ENCODE measurements at places on chromosomes 6 and 20.
A peak's percentile ranks its signal among the peaks of the same experiment; 100 is the strongest.

GRCh38 chr6:43175676-43176422 is 4.8 kb downstream of the SRF start:
- DNase-seq = no peak

- DNase-seq = no peak
These were observed 328.5 kb downstream of the BTBD9 start for GRCh38 chr6:38311201-38311600.

DNA sequence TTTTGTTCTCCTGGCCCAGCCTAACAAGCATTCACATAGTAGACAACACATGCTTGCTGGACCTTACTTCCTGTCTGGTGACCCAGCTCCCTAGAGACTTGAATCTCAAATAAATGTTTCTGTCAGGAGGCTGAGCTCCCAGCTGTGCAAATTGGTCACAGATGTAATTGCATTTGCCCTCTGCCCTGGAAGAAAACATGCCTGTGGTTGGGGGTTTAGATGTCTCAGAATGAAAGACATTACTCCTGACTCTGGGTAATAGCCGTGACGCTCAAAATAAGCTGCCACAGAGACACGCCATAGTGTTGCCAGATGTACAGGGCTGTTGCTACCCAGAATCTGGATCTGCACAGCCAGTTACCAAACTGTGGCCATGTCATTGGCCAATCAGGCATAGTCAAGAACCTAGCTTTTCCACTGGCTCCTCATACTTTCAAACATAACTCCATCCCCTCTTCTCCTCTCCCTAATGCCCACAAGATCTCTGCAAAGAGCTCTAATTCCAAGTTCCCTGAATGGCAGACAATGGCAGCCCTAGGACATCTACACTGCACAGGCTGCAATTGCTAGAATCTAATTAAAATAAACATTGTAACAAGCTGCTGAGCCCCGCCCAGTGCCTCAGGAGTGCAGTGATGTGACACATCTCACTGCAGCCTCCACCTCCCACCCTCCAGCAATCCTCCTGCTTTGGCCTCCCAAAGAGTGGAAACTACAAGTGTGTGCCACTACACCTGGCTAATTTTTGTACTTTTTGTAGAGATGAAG is 32.8 kb upstream of the GMPR start:
- DNase-seq = peak; percentile 43

- no peak for DNase-seq
These were observed 64.5 kb downstream of the JAG1 start for GRCh38 chr20:10609276-10609675.

DNA sequence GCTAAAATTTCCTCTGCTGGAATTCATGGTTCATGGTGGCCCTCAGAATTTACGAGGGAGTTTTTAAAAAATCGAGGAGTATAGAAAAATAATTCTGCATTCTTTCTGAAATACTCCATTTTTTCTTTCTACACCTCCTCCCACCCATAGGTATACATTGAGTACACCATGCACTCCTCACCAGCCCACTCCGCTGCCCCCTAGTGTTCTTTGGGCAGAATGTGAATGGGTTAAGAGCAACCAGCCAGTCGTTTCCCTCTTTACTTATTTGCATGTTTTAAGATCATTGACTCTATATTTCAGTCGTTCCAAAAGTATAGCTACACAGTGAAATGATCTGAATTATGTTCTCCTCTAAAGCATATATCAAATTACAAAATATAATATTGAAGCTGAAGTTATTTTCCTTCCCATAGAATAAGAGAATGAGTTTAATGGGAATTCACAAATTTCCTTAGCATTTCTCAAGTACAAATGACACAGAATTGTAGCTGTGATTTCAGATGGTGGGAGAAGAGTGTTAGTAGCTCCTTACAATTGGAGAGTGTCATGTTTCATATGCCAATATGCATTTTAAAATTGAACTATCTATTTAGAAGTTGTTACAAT is 977.7 kb upstream of the SLC35B3 start:
- no peak for DNase-seq

GRCh38 chr6:123997223-123997622 is 193.6 kb downstream of the NKAIN2 start:
- no peak for DNase-seq

- no peak for DNase-seq
These were observed 29.9 kb downstream of the UBE2V1 start for GRCh38 chr20:50083034-50083433.

DNA sequence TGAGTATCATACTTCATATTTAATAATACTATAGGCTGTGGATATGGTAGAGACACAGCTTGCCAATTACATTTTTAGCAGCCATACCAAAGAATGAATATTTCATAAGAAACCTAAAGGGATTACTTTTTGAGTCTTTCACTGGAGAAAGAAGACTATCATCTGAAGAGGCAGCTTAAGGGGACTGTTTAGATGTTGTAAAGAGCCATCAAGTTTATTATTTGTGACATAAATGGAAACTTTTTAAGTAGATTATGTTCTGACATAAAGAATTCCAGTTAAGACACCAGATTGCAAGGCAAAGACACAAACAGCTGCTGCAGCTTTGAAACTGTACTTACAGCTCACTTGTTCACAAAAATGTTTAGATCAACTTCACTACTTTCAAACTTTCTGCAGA is 429.4 kb downstream of the TFAP2A start:
- DNase-seq = no peak

DNA sequence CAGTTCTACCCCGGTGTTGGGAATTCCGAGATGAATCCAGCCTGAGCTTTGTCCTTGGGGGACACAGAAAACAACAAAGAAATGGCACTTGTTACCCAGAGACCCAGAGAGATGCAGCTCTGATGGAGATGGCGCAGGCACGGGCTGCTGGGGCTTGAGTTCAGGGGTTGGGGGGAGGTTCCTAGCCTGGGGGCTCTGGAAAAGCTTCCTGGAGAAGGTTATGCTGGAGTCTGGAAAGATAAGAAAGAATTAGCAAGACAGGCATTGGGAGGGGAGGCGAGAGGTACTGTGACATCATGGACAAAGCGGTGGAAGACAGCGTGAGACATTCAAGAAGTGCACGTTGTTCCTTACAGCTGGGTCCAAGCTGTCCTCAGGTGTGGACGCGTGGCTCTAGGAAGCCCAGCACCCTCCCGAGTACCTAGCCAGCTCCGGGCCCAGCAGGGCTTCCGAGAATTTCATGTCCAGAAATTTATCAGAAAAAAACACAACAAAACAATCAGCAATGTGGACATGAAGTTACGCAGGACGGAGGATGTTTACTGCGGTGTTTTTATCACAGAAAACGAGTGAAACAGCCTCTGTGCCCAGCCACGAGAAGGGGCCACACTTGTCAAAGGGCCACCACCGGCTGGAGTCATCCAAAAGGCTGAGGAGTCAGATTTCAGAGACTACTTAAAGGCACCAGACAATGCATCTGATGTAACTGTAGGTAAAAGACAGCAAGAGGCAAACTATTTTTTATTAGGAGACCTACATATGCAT is 39.5 kb downstream of the C20orf203 start:
- DNase-seq = no peak

GRCh38 chr6:4912559-4912958 is 91.3 kb downstream of the RPP40 start:
- DNase-seq = no peak

GRCh38 chr20:20103486-20103885 is 51.2 kb downstream of the CFAP61 start:
- DNase-seq = no peak

DNA sequence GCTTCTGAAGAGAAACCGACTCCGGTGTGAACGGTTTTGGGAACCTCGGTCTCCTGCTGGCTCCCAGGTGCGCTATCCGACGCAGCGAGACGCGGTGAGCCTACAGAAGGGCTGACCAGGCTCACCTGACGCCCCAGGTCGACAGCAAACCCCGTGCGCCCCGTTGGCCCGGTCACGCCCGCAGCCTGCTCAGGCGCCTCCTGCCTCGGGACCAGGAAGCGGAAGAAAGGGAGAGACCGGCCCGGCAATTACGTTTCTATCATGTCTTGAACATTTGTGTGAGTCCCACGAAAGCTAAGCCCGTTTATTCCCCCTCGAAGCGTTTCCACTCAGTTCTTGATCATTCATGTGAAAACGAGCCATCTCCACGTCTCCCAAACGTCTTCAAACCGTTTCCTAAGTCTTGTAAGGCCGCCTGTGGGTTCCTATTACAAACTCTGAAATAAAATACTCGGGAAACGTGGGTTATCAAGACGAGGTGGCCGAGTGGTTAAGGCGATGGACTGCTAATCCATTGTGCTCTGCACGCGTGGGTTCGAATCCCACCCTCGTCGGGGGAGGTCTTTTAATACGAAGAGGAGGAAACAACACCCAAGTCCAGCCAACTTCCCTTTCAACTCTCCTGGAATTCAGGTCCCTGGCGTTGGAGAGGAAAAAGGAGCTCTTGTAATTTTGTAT is 150.5 kb upstream of the PRSS16 start:
- DNase-seq = no peak

- DNase-seq = no peak
These were observed 210.1 kb upstream of the CCN2 start for GRCh38 chr6:132161283-132161682.

DNA sequence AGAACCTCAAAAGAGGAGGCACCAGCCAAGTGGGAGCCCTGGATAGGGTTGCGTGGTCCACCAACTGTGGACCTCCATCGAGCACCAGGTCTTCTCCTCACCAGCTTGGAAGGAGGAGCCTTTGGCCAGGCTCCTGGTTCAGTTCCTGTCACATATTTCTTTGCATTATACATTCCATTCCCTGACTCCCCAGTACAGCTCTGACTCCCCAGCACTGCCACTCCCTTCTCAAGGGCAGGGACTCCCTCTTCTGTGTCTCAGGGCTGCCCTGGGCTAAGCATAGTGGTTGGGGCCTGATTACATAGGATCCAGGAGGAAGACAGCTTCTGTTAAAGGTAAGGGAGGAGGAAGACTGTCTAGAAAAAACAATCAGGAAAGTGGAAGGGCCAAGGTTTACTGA is 91.1 kb downstream of the MRPL14 start:
- DNase-seq = no peak

DNA sequence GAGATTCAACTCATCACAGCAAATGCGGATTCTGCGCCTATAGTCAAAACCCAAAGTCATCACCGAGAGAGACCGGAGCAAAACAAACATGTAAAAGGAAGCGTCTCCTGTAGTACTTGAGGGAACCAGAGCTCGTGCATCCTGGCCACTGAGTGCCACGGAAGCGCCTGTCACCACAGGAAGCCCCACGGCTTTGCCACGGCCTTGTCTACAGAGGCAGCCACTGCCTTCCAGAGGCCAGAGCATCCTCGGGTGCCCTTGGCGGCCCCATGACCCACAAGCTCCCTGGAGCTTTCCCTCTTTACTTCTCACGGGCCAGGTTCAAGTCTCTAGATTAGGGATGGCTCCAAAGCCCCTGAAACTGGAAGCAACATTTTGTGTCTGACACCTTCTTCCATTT is 7.5 kb downstream of the TCFL5 start:
- no peak for DNase-seq

DNA sequence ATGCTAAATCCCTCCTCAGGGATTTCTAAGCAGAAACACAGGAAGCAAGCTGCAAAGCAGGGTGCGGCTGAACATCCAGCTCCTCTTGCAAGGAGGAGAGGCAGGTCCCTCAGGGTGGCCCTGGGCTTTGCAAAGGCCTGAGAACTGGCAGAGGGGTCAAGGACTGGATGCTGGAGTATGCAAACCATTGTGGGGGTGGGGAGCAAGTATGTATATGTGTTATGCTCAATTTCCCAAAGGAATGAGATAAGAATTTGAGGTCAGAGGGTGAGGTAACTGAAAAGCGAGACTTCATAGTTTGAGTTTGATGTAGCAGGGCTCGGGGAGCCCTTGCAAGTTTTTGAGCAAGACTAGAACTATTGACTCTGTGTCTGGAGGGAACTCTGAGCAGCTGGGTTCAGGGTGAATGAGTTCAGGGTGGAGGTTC is 11.2 kb downstream of the SLC22A2 start:
- DNase-seq = no peak

- DNase-seq = no peak
These were observed 18.9 kb upstream of the AGPAT4 start for GRCh38 chr6:161292650-161293281.

DNA sequence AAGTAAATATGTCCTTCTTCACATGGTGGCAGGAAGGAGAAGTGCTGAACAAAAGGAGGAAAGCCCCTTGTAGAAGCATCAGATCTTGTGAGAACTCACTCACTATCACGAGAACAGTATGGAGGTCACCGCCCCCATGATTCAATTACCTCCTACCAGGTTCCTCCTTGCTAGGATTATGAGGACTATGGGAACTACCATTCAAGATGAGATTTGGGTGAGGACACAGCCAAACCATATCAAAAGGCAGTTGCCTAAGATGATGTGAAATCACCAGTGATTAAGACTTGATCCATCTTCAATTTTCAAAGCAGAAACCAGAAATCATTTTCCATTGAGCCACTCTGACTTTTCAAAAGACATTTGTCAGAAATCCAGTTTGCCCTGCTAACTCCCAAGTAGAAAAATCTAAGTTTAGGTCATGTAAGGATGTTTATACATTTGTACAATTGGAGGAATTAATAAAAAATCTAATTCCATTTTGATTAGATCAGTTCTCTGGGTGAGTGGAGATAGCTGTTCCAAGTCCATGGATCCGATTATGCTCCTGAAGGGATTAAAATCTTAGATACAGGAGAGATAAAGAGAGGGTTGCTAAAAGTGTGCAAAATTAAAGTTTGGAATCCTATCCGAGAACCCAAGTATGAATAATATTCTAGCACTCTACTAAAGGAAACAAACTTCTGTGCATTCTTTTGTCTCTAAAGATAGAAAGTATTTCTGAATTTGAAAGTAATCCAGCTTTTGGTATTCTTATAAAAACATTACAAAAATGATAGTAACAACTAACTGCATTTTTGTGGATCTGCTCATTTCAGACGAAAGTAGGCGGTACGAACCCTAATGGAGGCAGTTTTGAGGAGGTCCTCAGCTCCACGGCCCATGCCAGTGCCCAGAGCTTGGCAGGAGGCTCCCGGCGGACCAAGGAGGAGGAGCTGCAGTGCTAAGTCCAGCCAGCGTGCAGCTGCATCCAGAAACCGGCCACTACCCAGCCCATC is 39.5 kb downstream of the HDDC2 start:
- DNase-seq = no peak

GRCh38 chr20:10225439-10226060 is 6.9 kb downstream of the SNAP25 start:
- no peak for DNase-seq

DNA sequence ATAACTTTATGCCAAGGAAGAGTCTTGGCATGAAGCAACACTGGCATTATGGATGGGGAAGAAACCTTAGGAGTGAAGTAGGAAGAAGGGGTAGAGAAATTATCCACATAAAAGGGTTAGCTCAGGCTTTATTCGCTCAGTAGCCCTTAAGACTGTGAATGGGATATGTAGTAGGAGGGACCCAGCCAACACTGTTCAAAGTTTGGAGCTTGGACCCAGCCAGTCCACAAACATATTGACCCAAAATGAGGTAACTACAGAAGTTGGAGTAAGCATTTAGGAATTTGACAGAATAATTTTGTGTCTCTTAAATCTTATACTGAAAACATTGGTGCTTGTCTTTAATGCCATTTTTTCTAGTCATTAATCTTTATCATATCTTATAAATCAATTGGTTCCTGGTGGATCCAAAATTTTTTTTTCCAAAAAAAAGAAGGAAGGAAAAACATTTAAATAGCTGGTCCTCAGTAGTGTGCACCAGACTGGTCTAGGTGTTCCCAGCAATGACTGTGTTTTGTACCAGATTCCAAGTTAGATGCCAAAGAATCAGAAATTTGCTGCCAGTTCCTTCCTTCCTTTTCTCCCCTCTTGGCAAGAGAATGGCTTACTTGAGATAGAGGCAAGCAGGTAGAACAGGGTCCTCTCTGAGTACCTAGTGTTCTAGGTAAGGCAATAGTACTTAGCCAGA is 451.8 kb upstream of the SOX4 start:
- no peak for DNase-seq

Measured in GF-D8 (cell line).